ENCODE measurements at places on chromosomes 12 and 14.

- DNase-seq: no peak
Measured at GRCh38 chr12:106901276-106901675, 54.4 kb upstream of the TMEM263 start.

DNA sequence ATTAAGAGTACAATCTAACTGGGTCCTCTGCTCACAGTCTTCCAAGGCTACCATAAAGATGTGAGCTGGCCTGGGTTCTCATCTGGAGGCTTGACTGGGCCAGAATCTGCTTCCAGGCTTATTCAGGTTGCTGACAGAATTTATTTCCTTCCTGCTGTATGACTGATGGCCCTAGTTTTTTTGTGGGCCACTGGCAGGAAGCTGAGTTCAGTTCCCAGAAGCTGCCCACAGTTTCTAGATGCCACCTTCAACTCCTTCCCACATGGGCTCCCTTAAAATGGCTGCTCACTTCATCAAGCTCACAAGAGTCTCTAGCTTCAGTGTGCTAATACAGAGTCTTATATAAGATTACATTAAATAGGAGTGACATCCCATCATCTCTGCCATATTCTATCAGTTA, 121.7 kb upstream of the CAND1 start:
- no peak for DNase-seq

- no peak for DNase-seq
Measured at GRCh38 chr12:51122844-51123243, 39.4 kb upstream of the CSRNP2 start.

GRCh38 chr14:42374332-42374731, 767.7 kb downstream of the LRFN5 start:
- DNase-seq: no peak

GRCh38 chr14:95885866-95886265, 9.2 kb downstream of the TUNAR start:
- DNase-seq: no peak

DNA sequence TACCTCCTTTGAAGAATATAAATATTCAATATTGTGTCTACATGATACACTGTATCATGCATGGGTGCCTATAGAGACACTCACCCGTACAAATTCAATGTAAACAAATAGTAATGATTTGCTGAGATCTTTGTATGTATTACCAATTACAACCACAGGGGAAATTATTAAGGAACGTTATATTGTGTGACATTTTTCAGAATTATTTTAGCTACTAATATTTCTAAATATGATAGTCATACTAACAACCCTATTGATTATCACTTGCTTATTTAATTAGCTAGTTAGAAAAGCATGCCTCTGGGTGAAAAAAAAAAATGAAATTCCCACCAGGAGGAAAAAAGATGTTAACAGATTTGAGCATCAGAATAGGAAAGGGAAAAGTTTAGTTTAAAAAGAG, 2.1 kb downstream of the SOX5 start:
- no peak for DNase-seq

GRCh38 chr14:77301103-77301502, 19.6 kb downstream of the POMT2 start:
- DNase-seq: peak; percentile 78

DNA sequence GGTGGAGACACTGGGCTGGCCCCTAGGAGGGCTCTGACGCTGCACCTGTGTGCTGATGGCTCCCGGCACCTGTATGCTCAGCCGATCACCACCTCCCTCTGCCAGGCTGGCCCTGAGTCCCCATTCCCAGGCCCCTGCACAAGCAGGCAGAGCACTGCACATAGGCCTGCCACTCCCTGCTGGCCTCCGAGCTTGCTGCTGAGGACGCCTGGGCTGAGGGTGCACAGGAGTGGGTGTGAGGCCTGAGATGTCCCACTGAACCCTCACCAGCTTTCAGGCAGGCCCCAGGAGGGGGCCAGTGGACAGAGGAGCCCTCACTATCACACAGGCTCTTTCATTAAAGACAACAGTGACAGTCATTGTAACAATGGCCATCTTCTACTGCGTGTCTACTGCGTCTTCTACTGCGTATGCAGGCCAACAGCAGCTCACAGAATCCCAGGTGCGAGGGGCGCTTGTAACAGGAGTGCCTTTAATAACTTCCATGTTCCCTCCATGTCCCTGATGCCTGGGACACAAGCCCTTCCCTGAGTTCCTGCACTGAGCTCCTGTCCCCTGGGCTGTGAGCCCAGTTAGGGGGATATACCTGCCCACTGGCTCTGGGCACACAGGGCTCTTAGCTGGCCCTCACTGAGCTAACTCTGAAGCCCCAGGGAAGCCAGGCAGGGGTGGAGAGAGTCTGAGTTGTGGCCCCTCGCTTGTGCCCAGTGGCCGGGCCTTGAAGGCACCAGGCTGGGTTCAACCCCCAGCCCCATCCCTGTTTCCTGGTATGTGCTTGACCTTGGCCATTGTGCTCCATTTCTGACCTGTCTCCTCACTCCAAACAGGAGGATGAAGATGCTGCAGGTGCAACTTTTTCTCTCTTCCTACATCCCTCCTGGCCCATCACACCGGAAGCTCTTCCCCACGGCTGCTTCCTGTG, 71.3 kb downstream of the PRIMA1 start:
- no peak for DNase-seq

- no peak for DNase-seq
Measured at GRCh38 chr12:10140001-10140400, 10.0 kb upstream of the CLEC7A start.

- no peak for DNase-seq
Measured at GRCh38 chr14:21343035-21343794, 40.6 kb downstream of the SUPT16H start.

DNA sequence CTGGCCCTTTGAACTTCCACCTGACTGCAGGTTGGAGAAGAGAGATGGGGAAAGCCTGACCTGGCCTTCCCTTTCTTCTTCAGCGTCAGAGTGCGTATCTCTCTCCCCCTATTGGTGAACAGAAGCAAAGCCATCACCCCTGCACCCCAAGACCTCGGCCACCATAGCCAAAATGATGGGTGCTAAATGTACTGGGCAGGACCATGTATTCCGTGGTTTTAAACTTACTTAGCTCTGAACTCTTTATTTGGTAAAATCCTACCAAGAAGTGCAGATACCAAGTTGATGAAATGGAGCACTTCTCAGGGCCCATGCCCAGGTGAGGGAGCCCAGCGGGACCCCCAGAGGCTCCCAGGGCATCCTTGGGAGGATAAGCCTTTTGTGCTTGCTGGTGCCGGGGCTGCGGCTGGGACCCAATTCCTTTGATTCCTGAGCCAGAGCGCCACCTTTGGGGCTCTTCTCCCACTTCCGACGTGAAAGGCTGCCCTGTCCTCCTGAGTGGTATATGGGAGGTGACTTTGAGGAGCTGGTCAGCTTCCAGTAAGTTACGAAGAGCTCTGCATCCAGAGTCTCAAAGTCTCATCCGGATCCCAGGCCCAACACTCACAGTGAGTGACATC, 9.4 kb downstream of the CCND2 start:
- no peak for DNase-seq

- no peak for DNase-seq
Measured at GRCh38 chr12:124184456-124184855, 110.4 kb upstream of the RFLNA start.

- DNase-seq: no peak
Measured at GRCh38 chr12:50032854-50033581, 7.7 kb upstream of the RACGAP1 start.

DNA sequence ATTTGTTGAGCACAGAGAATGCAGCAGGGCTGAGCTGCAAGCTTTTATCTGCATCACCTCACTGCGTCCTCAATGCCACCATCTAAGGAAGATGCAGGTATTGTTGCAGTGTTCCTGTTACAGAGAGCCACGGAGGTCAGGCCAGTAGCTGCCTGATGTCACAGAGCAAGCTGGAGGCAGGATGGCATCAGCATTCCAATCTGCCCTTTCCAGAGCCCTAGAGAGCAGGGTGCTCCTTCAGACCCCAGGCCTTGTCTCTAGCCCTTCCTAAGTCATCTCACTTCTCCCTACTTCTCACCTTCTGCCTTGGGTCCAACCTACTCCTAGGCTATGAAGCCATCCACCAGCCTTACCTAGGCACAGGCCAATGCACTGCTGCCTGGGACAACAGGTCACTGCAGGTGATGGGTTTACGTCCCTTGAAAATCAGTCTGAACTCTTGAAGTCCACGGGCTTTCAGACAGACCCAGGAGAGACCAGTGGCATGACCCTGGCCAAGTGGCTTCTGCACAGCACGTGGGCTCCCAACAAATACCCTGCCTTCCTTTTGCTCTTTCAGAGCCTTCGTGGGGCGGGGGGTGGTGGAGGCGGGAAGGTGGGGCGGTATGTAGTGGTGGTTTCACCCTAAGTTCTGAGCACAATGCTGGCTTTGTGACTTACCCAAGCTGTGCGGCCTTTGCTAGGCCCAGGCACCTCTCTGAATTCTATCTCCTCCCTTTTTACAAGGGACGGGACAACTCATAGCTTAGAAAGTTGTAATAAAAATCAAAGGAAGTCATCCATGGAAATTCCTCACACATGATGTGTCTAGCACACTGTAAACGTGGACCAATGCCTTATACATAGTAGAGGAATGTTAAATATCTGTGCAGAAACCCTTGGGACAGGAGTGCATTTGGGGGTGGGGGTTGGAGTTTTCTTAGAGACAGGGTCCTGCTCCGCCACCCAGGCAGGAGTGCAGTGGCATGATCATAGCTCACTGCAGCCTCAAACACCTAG, 136.0 kb downstream of the KSR2 start:
- DNase-seq: no peak

DNA sequence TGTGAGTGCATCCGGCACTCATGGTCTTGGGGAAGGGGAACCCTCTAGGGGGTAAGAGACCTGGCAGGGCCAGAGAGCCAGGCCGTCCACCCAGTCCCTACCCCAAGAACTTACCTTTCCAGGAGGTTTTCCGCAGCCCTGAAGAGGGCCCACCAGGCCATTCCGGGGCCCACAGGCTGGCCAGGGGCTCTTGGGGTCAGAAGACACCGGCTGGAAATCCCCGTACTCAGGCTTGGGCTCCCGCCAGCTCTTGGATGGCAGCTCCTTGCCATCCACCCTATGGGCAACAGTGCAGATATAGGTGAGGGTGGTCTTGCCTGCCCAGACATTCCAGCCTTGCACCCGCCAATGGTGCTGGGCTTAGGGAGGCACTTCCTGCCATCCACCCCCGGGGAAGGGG, 34.6 kb downstream of the NCKAP5L start:
- DNase-seq: no peak

GRCh38 chr14:96409701-96410100, 17.8 kb downstream of the AK7 start:
- no peak for DNase-seq

DNA sequence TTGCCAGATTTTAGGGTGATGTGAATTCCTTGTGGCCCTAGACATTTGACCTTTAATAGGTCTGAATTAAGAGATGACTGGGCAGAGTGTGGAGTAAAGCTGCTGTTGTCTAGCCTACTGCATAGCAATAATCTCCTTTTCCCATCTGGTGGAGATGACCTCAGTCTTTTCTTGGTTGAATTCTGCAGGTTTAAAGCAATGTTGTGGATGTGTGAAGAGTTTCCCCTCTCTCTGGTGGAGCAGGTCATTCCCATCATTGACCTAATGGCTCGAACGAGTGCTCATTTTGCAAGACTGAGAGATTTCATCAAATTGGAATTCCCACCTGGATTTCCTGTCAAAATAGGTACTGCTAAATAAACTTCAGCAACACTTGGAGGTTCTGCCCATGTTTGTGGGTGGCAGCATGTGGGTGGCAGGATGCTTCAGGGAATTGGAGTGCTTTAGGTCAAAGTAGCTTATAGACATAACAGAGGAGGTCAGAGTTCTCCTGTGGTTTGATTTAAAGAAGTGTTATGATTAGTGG, 19.0 kb downstream of the C12orf76 start:
- no peak for DNase-seq

GRCh38 chr12:6435961-6436715, 8.6 kb upstream of the CD27 start:
- no peak for DNase-seq

- DNase-seq: no peak
Measured at GRCh38 chr12:32753605-32754004, 2.1 kb downstream of the YARS2 start.

- peak; percentile 28 for DNase-seq
Measured at GRCh38 chr14:63496837-63497400, 46.3 kb downstream of the PPP2R5E start.

DNA sequence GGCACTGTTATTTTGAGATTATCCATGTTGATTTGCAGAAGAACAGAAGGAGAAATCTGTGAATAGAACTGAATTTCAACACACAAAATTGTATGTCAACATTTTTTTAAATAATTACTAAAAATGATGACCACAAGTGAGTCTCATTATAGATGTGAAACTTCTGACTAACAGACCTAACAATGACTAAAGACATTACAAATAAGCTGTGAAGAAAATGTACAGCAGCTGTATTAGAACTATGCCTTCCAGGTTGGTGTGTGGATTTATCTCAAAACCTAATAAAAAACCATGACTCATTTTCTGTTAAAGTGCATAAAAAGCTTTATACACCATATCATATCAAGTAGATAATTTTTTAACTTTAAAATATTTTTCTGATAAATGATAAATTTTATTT, 22.5 kb upstream of the FOXG1 start:
- DNase-seq: no peak

- DNase-seq: peak; percentile 54
Measured at GRCh38 chr12:3242199-3242863, 165.2 kb downstream of the TSPAN9 start.

- DNase-seq: no peak
Measured at GRCh38 chr12:94872007-94872653, 131.4 kb downstream of the NDUFA12 start.

DNA sequence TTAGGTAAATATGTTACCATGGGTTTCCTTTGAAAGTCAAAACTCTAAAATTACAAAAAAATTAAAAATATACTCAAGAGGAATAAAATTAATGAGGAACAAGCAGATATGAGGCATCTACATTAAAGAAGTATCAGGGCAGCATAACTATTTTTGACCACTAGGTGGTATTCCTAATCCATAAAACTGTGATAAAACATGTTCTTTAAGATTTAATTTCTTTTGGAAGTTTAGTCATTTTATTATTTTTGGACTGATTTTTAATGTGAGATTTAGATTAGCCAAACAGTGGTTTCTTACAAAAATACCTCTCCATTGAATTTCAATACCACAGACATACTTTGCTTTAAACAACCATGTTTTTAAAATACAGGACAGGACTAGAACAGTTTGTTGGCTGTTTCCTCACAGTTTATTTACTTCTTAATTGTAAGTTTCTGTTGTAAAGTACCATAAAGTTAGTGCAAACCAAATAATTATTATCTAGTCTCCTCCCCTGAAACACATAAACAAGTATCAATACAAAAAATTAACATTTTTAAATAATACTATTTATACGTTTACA, 49.8 kb downstream of the NTS start:
- DNase-seq: no peak

GRCh38 chr12:125402874-125403789, 337.9 kb downstream of the AACS start:
- no peak for DNase-seq

DNA sequence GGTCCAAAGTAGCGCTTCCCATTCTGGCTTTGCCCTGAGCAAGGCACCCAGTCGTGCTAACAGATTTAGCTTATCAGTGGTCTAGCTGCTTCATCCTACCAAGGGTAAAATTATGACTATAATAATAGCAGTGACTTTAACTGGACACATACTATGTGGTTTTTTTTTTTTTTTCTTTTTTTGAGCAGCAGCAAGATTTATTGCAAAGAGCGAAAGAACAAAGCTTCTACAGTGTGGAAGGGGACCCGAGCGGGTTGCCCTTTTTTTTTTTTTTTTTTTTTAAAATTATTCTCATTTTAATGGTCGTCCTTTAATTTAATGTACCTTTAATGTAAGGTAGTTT, 505 bp downstream of the HELB start:
- DNase-seq: no peak

Measured in left cardiac atrium (tissue), 4 donors.